ENCODE measurements at places on chromosomes 2 and 18.

DNA sequence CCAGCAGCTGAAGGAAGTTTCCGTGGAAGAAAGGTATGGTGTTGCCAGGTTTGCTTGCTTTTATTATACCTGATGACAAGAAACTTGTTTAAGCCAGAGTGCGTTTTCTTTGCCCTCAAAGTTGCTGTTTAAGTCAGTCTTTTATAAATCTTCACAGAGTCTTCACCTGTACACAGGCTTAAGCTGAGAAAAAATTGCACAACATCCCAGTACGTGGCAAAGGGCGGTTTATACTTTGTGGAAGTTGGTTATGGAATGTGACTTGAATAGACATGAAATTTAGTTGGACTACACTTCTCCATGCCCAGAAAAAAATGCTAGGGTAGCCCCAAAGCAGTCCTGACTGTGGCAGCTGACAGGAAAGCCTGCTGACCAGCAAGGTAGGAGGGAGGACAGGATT is 121.5 kb downstream of the RTN4 start:
- DNase-seq = no peak

DNA sequence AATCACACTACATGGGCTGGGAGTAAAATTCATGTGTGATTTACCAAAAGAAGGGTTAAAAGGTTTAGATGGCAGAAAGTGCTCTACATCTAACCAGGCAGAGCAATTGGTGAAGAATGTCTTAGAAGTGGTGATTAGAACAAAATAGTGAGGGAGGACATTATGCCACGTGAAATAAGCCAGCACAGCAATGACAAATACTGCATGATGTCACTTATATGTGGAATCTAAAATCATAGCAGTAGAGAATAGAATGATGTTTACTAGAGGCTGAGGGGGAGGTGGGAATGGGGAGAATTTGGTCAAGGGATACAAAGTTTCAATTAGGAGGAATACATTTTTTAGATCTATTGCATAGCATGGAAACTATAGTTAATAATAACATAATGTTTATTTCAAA is 253.3 kb downstream of the KCNS3 start:
- no peak for DNase-seq

- no peak for DNase-seq
These were observed 26.1 kb upstream of the RAB1A start for GRCh38 chr2:65156041-65156440.

GRCh38 chr2:226030369-226030768 is 630.9 kb downstream of the NYAP2 start:
- DNase-seq = no peak

DNA sequence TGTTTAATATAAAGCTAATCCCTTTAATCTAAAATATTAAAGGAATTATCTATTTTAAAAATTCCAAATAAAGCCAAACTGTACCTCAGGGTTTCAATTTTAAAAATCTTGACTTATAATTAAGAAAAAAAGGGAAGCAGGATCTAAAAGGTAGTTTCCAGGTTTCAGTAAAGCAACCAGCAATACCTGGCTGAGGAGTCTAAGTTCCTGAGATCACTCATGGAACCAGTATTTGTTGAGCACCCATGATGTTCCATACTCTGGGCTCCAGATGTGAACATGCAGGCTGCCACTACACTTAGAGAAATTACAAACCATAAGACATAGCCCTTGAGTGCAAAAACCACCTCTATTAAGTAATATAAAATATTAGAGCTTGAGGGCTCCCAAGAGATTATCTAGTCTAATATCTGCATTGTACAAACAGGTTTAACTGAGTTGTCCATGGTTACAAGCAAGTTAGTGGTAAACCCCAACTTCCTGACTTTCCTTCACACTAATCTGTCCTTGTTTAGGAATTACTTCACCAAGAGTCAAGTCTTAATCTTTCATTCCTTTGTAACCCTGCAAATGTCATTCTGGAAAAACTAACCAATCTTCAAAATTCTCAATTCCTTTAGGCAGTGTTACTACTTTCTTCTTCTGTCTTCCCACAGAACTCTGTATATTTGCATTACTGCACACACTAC is 49.2 kb downstream of the CLASP1 start:
- DNase-seq = no peak
